ENCODE measurements at places on chromosomes 7 and 10. TPM values are rescaled to one million over a fixed set of nuclear protein-coding genes. Genes with fewer than 3 reads are reported as not detected.

The NRBF2 gene
- 27.3 TPM for total RNA-seq

The MCM10 gene
- 0.81 TPM for total RNA-seq

The SCIN gene
- 1.1 TPM for total RNA-seq

The TMEM236 gene
- total RNA-seq, result not detected

The MRLN gene
- not detected for total RNA-seq

The WASL gene
- total RNA-seq, result 25.8 TPM

The TAS2R41 gene
- total RNA-seq, result 0.49 TPM

The HDAC9 gene
- 13.0 TPM for total RNA-seq

The NKX1-2 gene
- not detected for total RNA-seq

The GCK gene
- 0.36 TPM for total RNA-seq

The LLCFC1 gene
- total RNA-seq, result not detected
